Panc1 (cell line): ENCODE measurements at places on chromosomes 13 and 19. TPM values are rescaled to one million over a fixed set of nuclear protein-coding genes. Genes with fewer than 3 reads are reported as not detected.

Gene LGI4
- 0.18 TPM for total RNA-seq

Gene KCNJ14
- total RNA-seq: 2.9 TPM

Gene TYROBP
- not detected for total RNA-seq

DNA sequence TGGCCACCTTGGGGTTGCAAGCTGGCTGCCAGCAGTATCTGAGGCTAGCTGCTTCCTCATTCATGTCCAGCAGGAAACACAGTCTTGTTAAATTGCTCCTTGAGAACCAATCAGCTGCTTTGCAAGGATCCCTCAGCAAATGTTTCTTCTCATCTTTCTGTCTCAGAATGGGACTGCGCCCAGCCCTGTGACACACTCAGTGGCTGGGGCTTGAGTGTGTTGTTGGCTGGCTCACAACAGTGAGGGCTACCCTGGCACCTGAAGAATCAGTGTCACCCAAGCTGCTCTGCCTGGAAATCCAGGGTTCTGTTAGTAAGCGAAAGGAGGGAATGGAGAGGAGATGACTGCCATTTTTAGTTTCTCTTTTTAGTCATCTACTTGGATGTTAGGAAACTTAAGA, 317.2 kb downstream of the DCT start:
- no peak for DNase-seq

DNA sequence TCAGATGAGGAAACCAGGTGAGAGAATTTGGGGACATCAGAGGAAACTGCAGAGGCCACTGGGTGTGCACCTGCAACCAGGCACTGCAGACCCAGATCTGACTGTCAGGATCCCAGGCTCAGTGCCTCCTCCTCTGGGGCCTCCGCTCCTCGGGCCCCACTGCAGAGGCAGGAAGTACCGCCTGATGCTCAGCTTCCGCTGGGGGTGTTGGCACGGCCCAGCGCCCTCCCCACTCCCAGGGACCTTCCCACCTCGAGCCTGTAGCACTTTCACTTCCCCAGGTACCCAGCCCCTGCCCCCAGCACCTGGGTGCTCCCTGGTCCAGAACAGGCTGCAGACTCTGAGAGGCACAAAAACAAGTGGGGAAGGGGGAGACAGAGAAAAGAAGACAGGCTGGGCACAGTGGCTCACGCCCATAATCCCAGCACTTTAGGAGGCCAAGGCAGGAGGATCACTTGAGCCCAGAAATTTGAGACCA, 1.4 kb upstream of the CD37 start:
- DNase-seq: no peak

GRCh38 chr19:1566392-1567115, 1.6 kb downstream of the MEX3D start:
- DNase-seq: no peak

DNA sequence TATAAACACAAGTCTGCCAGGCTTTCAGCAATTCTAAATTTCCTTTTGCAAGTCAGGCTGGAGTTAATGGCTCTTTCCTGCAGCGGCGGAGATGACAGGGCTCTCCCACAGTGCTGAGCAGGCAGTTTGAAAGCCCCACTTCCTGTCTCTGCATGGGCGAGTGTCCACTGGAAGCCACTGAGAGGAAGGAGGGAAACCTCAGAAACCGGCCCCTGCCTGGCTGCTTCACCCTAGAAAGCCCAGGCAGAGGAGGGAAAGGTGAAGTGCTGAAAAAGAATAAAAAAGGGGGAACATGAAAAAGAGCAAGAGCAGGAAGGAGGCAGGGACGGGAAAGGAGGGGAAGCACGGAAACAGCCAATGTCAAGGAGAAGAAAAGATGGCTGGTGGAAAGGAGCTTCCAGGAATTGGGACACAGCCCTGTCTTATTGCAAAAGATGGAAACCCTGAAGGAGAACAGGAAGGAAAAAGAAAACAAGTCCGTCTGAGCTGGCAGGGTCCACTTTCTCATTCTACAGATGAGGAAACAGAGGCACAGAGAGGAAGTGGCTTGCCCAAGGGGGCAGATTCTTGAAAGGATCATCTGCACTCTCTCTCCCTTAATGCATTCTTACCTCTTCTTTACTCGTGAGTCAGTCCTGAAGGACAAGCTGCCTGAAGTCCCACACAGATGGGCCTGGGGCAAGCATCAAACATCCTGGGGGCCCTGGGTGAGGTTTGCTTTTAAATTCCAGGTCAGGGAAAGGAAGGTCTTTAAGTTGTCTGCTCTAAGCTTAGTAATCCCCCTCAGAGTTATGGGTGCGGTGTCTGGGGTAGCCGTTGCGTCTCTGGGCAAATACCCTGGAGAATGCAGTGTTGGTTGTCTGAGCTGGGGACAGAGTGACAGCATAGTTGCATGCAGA, 38.8 kb upstream of the ALOX5AP start:
- no peak for DNase-seq

- no peak for DNase-seq
Observed at GRCh38 chr19:6235031-6235951, 44.5 kb downstream of the MLLT1 start.

GRCh38 chr13:22325761-22326160, 654.9 kb downstream of the FGF9 start:
- DNase-seq: no peak

Gene FOSB
- 13.4 TPM for total RNA-seq

DNA sequence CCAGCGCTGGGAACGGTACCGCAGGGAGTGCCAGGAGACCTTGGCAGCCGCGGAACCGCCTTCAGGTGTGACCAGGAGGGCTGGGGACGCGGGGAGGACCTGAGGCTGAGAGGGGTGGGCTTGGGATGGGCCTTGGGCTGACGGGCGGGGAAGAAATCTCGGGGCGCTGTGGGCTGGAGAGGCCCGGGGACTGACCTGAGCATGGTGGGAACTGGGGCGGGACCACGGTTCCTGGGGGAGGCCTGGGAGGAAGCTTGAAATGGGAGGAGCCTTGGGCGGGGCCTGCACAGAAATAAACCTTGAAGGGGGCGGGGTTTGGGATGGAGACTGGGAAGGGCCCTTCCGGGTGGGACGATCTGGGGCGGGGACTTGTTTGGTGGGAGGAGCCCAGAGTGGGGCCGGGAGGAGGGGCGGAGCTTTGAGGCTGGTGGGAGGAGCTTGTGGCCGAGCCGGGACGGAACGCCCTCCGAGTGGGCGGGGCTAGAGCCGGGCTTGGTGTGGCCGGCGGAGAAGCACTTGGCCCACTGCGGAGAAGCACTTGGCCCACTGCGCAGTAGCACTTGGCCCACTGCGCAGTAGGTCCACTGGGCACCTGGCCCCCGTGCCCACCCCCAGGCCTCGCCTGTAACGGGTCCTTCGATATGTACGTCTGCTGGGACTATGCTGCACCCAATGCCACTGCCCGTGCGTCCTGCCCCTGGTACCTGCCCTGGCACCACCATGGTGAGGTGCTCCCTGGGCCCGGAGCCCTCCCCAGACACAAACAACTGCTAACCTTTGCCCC, 2.8 kb downstream of the GIPR start:
- DNase-seq: no peak

Gene KLK3
- total RNA-seq: not detected

GRCh38 chr19:50417111-50418081, 1.3 kb upstream of the SPIB start:
- no peak for DNase-seq

- no peak for DNase-seq
Observed at GRCh38 chr19:39729594-39729993, 8.2 kb downstream of the CLC start.

Gene TRIM13
- 22.4 TPM for total RNA-seq

DNA sequence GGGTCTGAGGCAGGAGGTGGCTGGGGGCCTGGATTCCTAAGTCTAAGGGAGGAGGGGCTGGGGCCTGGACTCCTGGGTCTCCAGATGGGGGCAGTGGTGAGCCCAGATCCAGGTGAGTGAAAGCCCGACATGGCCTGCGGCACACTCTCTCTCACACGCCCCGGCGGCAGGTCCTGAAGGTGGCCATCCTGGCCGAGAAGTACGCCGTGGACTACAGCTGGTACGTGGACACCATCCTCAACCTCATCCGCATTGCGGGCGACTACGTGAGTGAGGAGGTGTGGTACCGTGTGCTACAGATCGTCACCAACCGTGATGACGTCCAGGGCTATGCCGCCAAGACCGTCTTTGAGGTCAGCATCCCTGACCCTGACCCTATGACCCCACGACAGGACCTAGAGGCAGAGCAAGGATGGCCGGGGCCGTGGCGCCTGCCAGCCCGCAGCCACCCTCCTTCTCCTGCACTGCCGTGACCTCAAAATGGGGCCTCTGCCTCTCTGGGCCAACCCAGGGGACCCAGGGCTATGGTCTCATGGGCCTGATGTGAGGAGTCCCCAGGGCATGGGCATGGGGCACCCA, 13.2 kb downstream of the FUZ start:
- DNase-seq: no peak

DNA sequence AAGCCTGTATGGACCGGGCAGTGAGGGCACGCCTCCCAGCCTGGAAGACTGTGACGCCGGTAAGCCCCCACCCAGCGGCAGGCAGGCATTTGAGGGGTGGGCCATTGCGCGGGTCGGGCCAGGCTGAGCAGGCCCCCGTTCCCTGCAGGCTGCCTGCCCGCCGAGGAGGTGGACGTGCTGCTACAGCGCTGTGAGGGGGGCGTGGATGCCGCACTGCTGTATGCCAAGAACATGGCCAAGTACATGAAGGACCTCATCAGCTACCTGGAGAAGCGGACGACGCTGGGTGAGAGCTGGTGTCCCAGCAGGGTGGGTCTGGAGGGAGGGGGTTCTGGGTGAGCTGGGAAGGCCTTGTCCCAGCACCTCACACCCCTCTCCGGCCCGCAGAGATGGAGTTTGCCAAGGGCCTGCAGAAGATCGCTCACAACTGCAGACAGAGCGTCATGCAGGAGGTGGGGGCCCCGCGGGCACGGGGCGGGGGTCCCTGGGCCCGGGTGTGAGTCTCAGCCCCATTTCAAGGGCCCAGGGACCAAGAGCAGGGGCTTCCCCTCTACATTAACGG, 7.1 kb downstream of the ARHGAP45 start:
- DNase-seq: no peak

GRCh38 chr19:54654447-54655321, 8.1 kb upstream of the LILRB4 start:
- DNase-seq: no peak

DNA sequence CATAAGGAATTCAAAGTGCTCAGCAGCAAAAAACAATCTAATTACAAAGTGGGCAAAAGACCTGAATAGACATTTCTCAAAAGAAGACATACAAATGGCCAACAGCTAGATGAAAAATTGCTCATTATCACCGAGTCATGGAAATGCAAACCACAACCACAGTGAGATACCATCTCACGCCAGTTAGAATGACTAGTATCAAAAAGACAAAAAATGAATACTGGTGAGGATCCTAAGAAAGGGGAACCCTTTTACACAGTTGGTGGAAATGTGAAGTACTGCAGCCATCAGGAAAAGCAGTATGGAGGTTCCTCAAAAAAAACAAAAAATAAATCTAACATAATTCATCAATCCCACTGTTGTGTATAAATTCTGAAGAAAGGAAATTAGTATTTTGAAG, 1206.1 kb downstream of the EFNB2 start:
- DNase-seq: no peak

GRCh38 chr13:19267746-19268145, 86.1 kb upstream of the TUBA3C start:
- DNase-seq: no peak

- DNase-seq: no peak
Observed at GRCh38 chr19:15220833-15221232, 11.4 kb downstream of the EPHX3 start.

DNA sequence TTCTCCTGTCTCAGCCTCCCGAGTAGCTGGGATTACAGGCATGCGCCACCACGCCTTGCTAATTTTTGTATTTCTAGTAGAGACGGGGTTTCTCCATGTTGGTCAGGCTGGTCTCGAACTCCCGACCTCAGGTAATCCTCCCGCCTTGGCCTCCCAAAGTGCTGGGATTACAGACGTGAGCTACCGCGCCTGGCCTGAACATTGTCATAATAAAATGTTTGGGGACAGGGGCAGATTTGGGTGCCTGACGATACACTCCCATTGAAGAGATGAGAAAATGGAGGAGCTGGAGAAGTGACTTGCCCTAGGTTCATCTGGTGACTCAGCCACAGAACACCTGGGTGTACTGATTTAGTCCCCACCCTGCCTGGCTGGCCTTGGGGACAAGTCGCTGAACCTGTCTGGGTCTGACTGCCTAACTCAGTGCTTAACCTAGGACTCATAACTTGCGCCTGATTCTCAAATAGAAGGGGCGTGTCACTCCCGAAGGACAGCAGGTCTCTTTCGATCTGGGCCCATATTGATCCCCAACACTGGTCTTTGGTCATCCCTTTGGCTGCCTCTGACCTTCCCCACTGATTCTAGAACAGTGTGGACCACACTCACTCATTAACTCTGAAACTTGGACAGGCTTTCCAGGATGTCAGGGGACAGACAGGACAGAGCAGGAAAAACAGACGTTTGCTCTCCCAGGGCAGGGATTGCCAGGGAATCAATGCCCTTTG, 7.6 kb upstream of the BICRA start:
- DNase-seq: no peak

GRCh38 chr13:77537289-77537919, 1.9 kb downstream of the SCEL start:
- DNase-seq: no peak

Gene ZNF616
- 5.3 TPM for total RNA-seq

Gene WDR88
- total RNA-seq: 0.31 TPM

Gene CGB2
- total RNA-seq: not detected

DNA sequence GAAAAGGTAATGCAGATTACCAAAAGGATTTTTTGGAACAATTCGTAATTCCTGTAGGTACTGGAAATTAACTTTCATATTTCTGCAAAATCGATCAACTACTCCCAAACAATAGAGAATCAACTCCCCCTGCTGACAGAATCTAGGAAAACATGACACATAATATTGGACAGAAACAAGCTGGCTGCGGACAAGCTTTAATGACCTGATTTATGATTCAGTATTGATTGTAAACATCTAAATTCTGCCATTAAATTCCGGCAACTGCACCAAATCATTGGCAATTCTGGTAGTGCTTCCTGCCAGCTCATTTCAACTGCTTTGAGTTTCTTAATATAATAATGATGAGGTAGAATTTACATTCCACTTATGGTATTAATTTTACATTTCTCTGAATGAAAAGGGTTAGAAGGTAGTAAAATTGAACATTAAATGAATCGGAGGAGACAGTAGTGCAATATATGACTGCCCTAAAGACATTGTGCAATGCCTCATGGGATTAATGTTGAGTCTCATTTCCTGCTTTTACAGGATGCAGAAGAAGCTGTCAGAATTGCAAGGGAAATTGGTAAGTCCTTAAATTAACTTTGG, 146.5 kb downstream of the PCCA start:
- DNase-seq: peak; percentile 32

Gene UPK1A
- 0.67 TPM for total RNA-seq

Gene HIPK4
- 0.13 TPM for total RNA-seq
